ENCODE measurements at places on chromosomes 3 and 15.

DNA sequence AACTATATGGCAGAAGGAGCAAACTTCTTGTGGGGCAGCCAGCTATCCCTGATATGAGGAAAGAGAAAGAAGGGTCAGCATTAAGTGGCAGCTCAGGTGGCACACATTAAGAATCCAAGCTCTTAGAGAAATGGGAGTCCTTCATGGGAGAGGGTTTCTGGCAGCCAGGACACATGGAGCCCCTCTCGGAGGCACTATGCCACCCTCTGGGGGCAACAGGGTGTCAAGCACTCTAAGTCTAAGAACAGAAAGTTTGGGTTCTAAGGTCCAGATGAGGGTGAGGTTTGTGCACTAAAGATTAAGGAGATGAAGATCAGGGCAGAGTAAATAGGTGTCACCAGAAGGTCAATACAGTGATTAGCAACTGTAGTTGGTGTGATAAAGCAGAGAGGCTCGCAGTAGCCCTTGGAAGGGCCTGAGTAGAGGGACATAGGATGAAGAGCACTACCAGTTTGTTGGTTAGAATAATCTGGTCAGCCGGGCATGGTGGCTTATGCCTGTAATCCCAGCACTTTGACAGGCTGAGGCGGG lies 89.3 kb downstream of the ST6GAL1 start:
- DNase-seq, result no peak

DNA sequence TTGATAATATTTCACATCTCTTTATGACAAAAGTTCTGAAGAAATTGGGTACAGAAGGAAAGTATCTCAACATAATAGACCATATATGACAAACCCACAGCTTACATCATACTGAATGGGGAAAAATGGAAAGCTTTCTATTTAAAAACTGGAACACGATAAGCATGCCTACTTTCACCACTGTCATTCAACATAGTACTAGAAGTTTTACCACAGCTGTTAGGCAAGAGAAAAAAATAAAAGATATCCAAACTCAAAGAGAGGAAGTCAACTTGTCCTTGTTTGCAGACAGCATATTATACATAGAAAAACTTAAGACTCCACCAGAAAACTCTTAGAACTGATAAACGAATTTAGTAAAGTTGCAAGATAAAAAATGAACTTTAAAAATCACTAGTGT lies 40.3 kb downstream of the COPS2 start:
- DNase-seq, result no peak

GRCh38 chr3:30596152-30596551 lies 10.2 kb upstream of the TGFBR2 start:
- peak; percentile 35 for DNase-seq

GRCh38 chr15:90189781-90190467 lies 11.2 kb upstream of the SEMA4B start:
- DNase-seq, result no peak

GRCh38 chr15:68227643-68228142 lies 1.8 kb downstream of the CLN6 start:
- DNase-seq, result no peak

- peak; percentile 76 for DNase-seq
Measured at GRCh38 chr3:5187920-5188418, 462 bp downstream of the EDEM1 start.

DNA sequence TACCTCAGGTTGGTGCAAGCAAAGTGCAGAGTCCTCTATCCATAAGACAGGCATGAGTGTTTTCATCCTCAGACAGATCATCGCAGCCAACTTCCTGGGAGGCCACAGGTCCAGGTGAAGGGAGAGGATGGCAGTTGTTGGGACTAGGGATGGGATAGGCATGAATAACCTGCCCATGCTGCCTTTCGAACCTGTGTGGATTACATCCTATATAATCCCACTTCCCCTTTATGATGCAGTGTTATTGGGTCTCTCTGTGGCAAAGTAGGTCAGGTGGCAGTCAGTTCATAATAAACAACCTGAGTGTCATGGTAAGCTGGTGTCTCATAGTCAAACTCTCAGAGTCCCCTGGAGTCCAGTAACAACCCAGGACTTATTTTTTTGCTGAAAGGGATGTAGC lies 40.4 kb downstream of the CCR3 start:
- DNase-seq, result no peak

GRCh38 chr3:81394651-81395524 lies 366.6 kb downstream of the GBE1 start:
- no peak for DNase-seq

DNA sequence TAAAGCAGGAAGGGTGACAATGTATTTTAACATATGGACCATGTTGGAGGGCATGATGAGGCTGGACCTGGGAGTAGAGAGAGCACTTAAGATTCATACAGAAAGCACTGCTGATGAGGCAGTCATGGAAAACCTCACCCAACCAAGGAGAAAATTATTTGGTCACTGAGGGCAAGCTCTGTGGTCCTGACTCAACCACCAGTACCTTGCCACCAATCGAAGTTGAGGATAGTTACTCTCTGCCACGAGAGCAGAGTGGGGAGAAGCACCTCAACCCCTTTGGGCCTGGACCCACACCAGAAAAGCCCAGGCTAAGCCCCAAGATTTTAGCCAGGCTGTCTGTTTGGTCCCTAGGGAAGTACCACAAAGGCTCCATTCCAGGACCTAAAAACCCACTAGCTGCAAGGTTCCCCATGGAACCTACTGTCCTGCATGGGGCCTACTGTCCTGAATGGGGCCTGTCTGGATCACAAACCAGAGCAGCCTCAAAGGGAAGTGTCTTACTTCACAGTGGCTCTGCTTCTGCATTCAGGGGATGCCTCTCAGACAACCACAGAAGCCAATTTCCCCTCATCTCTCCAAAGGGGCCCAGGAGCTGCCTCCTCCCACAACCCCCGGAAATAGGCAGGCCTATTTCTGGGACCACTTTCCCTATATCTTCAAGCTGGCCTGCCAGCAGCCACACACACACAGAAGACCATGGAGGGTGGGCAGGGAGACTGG lies 4.2 kb downstream of the CCDC71 start:
- DNase-seq, result no peak

DNA sequence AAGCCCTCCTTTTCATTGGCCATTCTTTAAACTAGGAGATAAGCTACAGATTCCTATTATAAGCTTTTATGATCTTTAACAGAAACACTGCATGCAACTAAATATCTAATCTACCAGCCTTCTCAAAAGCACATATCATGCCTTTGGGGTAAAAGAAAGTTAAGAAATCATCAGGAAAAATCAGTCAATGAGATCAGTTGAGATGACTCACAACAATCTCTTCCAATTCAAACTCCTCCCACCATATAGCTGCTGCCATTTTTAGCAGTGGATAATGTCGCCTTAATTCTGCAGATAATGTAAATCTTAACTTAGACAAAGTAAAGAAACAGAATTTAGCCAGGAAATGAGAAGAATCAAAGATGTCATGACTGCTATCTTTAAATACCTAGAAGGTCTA lies 135.2 kb upstream of the BCL6 start:
- peak; percentile 59 for DNase-seq

DNA sequence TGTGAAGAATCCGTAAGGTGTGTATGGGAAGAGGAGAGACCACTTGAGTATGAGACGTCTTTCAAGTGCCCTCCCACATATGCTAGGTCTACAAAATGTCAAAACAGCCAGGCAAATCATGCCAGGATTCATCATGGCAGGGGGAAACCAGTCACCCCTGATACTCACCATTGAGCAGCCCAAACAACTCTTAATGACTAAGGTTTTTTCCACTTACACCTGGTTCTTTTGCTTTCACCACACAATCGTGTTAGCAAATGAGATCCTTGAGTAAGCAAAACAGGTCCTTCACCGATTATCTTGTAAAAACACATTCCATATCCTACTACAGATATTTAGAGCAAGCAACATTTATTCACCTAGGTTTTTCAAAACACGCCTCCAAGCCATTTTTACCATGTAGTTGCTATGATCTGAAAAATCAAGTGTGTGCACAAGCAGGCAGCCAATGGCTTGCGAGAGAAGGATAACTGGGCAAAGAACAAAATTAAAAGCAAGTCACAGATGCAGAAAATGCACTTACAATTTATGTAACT lies 177.5 kb upstream of the LPP start:
- no peak for DNase-seq

GRCh38 chr3:11095932-11096265 lies 58.4 kb upstream of the HRH1 start:
- DNase-seq, result no peak

DNA sequence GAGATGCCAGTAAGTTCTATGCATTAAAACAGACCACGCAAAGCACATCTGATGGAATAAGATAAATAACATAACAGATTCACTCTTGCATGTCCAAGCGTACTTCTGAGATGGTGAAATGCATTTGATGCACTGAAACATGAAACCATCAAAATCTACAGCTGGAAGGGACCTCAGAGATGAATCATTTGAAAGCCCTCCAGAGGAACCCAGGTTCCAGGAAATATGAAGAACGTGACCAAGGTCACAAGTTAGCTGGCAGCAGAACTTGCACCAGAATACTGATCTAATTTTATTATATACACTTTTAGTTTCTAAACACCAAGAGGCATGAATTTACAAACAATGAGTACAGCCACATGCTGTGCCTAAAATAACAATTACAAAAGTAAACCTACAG lies 957.1 kb downstream of the FHIT start:
- peak; percentile 64 for DNase-seq

DNA sequence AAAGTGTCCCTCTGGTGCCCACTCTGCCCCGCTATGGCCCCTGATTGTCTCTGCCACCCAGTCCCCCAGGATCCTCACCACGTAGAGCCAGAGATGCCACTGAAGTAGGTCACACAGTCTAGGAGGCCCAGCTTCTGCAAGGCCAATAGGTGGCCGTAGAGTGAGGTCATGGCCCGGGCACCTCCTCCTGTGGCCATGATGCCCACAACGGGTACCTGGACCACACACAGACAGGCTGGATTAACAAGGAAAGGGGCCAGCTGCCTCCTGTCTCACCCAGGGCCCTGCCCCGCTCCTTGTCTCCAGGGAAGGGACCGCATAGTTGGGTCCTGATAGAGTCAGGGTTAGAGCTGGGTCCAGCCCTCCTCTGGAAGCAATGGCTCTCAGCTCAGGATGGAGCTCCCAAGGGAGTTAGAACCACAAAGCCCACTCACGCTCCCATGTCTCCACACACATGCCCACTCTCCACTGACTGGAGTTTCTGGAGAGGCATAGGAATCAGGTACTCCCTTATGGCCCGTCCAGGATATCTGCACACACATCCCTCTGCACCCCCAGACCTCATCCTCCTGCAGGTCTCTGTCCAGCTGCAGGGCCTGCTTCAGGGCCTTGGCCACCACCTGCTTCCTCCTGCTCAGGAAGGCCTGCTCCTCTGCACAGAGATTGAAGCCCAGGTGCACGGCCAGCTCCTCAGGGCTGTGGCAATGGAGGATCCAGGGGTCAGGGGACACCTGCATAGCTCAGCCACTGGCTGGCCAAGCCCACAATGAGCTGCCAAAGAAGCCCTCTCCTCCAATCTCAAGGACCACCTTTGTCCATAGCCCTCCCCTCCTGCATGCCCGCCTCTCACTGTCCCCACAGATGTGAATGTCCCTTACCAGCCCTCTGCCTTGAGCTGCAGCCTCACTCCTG lies 13.2 kb downstream of the PLA2G4D start:
- DNase-seq, result no peak

DNA sequence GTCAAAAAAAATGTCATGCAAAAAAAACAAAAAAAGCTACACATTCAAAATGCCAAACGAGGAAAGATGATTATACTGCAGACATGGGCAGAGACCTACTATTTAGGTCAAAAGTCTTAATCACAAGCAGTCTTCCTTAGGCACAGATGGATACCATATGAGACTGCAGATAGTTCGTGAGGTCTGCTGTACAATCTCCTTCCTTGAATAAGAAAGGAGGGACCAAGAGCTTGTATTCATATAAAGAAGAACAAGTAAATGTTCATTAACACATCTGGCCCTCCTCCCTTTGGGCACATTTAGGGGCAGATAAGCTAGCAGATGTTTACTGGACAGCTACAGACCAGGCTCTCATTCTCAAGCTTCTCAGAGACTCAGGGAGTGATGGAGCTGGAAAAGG lies 45.3 kb downstream of the ANXA2 start:
- DNase-seq, result peak; percentile 13

- no peak for DNase-seq
Measured at GRCh38 chr3:11282250-11283138, 10.3 kb downstream of the ATG7 start.

DNA sequence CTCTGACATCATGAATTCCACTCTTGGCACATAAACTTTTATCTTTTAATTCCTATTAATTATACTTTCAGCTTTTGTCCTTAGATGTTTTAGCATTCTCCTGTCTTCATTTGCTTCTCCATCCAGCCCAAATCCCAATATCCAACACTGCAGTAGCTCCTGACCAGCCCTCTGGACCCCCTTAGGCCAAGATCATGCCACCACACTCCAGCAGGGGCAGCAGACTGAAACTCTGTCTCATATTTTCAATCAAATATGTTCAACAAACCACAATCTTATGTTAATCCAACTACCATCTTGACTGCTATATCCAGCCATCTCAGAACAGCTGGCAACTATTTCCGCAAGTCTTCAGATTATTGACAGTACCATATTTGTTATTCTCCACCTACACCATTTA lies 315.8 kb upstream of the ROBO2 start:
- no peak for DNase-seq

DNA sequence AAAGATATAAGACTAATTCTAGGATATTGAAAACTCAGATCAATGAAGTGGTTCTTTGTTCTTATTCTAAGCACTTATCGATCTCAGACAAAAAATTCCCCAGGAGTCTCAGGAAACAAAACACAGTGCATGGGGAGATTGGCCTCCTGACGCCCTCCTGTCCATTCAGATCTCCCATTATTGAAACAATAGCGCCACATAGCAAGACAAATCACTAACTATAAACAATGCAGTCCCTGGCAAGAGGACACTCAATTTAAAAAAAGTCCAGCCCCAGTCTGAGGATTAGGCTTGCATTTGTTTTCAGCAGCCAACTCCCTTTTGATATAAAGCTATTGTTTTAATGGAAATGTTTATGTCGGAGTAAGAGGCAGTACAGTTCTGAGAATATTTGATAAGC lies 528.2 kb downstream of the GABRG3 start:
- DNase-seq, result no peak

DNA sequence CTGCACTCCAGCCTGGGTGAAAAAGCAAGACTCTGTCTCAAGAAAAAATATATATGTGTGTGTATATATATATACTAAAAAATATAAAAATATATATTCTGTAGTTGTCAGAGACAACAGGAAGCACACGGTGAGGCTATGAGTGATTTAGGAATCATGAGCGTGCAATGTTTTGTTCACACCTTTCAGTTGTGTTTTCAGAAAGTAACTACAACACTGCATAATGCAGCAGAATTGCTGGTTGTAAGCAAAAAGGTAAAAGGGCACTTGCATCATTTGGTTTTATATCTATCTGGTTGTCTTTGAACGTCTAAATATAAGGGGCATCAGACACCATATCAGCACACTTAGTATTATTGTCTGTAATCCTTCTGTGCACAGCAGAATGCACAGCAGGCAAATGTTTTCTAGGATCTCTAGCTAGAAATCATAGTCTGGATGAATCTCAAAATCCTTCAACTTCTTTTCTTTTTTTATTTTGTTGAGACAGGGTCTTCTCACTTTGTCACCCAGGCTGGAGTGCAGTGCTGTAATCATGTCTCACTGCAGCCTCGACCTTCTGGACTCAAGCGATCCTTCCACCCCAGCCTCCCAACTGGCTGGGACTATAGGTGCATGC lies 44.8 kb downstream of the CCR3 start:
- DNase-seq, result no peak
